ENCODE measurements at places on chromosomes 4 and X.

DNA sequence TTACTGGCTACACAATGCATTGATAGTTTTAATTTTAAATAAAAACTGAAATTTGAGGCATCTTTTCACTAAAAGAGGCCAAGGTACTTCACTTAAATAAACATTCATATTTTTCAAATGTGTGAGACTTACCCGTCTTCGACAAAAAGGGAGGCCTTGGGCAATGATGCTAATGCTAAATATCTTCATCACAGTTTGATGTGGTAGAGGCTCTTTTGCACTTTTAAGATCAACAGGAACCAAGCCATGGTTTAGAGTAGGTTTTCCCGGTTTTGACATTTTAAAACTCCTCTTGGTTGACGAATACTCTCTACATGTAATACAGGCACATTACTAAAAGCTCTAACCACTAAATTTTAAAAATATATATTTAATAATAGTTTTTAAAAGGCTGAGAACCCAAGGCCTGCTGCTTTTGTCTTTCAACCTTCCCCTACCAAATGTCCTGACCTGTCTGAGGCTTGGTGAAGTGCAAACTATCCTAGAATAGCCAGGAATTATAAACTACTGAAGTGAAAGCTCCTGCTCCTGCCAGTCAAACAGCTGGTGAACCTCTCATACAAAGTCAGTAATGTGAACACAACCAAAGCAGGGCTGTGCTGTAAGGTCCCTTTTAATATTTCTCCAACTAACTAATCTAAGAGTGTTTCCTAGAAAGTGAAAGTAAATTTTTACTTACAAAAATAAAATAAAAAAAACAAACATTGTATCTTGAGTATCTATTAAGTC is 153.7 kb downstream of the FBXW7 start:
- DNase-seq: peak; percentile 33

GRCh38 chr4:140330311-140330900 is 43.0 kb upstream of the SCOC start:
- DNase-seq: no peak

GRCh38 chr4:173247321-173247720 is 78.7 kb downstream of the GALNT7 start:
- no peak for DNase-seq

- no peak for DNase-seq
Observed at GRCh38 chr4:168955674-168956073, 54.4 kb downstream of the CBR4 start.

DNA sequence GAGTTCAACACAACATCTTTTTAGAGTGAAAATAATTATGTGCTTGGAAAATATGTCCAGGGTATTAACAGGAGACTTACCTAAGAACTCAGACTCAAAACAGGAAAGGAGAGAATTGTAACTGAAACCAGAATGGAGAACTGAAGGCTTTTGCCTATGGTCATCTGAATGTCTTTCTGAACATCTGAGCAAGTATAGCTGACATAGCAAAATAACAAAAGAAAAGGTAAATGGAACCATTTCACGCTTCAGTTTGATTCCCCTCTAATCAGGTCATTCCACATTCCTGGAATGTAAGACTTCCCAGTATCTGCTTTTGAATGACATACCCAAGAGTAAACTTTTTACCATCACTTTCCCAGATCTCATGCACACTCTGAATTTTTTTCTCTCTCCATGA is 500.4 kb upstream of the HS3ST1 start:
- no peak for DNase-seq

DNA sequence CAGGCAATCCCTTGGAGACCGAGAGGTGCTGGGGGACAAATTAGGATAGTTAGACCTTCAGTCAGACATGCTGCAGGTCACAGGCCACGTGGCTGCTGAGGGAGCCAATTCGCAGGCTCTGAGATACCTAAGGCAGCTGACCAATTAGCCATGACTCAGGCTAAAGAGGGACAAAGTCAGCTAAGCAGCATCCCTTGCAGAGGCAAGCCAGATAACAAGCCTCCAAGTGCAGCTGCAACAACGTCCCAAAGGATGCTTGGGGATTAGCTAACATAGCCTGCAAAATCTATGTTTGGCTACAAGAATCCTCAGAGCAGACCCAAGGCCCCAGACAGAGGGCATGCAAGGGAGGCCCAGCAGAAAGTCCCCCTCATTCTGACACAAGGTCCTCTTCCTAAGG is 93.5 kb downstream of the SEL1L3 start:
- DNase-seq: no peak

- DNase-seq: no peak
Observed at GRCh38 chr4:111722213-111722720, 423.0 kb upstream of the FAM241A start.

GRCh38 chr4:86970447-86971354 is 35.9 kb downstream of the AFF1 start:
- DNase-seq: no peak

- DNase-seq: no peak
Observed at GRCh38 chr4:183276106-183276505, 44.0 kb downstream of the CLDN22 start.

DNA sequence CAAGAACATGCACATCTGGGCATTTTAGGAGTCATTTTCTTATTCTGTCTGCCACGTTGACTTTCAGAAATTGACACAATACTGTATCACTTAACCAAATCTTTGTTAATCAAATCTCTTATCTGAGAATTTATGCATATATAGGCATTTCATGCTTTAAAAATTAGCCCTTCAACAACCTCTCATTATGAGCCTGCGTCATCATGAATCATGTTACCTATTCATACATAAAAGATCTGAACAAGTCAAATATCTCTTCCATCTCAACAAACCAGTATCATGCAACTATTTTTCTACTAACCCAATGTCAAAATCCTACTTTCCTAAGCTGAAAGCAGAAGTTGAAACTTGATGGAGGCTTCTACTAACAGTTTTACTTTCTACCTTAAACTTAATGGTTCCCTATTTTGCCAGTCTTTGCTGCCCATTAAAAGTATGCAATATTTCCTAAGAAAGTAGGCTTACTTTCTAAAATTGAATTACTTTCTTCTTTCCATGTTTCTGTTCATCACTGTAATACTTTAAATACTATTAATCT is 1.8 kb downstream of the ADAM29 start:
- no peak for DNase-seq

DNA sequence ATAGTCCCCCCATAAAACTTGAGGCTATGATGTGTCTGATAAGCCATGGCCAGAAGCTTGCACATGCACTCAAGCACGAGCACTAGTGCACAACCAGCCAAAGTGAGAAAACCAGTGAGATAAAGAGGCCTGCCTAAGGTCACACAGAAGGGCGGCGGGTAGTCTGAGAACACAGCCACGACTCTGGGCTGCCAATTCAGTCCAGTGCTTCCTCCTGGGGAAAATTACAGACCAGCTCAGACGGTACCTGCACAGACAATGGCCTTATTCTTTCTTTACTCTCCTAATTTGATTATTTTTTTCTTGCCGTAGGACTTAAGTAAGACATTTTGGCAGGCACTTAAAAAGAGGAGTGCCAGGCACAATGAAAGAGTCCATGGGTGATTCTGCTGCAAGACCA is 533.2 kb upstream of the FAT1 start:
- no peak for DNase-seq

DNA sequence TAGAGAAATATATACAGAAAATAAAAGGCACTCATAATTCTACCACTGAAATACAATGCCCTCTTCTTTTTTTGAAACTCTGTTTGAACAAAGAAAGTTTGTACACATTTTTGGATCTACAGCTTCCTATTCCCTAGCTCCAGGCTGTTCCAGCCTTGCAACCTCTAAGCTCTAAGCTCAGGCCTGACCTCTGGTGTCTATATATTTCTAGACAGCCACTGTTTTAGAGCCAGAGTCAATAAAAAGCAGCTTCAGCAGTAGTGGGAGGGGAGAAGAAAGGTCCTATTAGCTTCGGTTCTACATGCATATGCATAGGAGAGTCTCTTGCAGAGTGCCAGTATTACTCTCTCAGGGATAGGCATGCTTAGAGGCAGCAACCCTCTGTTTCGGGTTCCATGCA is 39.7 kb downstream of the CLDN2 start:
- no peak for DNase-seq

- no peak for DNase-seq
Observed at GRCh38 chrX:129790146-129790545, 10.4 kb downstream of the SASH3 start.

DNA sequence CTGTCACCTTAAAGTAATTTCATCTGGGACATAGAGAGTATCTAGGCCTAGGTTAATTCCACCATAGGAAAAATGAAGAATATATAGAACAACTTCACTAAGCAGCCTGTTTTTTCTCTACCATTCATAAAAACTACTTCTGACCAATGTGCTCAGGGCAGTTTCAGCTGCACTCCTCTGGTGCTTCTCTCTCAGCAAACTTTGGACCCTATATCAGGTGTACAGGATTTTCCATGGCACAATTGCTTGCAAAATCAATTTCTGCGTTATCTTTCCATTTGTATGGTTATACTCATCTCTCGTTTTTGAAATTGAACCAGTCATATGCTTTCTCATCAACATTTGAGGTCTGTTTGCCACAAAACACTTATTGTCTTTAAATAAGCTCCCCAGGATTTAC is 52.1 kb upstream of the FMR1 start:
- no peak for DNase-seq

DNA sequence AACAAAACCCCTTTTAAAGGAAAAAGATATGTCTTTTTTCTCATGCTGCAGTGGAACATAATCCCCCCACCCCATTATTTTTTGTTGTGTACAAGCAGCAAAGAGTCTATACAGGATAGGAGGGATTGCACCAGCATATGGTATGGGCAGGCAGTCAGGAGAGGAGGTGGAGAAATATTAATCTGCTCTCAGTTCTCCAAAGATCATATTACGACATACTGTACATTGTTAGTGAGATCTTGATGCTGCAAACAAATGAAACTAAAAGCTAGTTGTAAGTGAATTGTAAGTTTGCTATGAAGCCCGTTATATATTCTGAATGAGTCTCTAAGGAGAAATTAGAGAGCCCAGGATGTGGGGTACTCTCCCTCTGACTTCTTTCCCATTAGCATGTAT is 75.3 kb downstream of the RAPGEF2 start:
- DNase-seq: no peak

DNA sequence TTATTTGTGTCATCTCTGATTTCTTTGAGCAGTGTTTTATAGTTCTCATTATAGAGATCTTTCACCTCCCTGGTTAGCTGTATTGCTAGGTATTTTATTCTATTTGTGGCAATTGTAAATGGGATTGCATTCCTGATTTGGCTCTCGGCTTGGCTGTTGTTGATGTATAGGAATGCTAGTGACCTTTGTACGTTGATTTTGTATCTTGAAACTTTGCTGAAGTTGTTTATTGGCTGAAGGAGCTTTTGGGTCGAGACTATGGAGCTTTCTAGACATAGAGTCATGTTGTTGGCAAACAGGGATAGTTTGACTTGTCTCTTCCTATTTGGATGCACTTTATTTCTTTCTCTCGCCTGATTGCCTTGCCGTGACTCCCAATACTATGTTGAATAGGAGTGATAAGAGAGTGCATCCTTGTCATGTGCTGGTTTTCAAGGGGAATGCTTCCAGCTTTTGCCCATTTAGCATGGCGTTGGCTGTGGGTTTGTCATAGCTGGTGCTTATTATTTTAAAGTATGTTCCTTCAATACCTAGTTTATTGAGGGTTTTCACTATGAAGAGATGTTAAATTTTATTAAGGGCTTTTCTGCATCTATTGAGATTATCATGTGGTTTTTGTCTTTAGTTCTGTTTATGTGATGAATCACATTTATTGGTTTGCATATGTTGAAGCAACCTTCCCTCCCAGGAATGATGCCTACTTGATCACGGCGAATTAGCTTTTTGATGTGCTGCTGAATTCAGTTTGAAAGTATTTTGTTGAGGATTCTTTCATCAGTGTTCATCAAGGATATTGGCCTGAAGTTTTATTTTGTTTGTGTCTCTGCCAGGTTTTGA is 72.7 kb upstream of the BOD1L1 start:
- DNase-seq: no peak

DNA sequence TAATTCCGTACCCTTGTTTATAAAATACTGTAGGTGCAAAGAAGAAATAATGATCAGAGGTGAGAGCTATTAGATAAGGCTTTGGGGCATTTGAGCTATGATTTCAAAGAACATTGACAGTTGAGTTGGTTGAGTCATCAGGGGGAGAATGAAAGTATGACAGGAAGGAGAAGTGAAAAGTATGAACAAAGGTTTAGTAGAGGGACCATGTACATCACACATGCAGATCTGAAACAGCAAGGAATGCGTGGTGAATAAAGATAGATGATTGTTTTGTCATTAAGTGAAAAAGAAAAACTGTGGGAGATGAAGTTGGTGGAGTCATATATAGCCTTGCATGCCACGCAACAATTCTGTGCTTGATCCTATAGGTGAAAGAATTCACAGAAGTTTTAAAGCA is 163.1 kb downstream of the ARAP2 start:
- no peak for DNase-seq
